ENCODE measurements at places on chromosomes 2 and 18.

- DNase-seq = no peak
Observed at GRCh38 chr2:238031751-238032150, 29.1 kb upstream of the SCLY start.

GRCh38 chr2:218709908-218710307 lies 727 bp upstream of the TTLL4 start:
- DNase-seq = no peak

- no peak for DNase-seq
Observed at GRCh38 chr2:187482796-187483195, 34.7 kb upstream of the CALCRL start.

GRCh38 chr18:5073026-5073944 lies 123.8 kb downstream of the AKAIN1 start:
- no peak for DNase-seq

GRCh38 chr2:20177556-20178248 lies 47.2 kb downstream of the SDC1 start:
- no peak for DNase-seq

- no peak for DNase-seq
Observed at GRCh38 chr2:142291969-142292368, 161.2 kb upstream of the LRP1B start.

DNA sequence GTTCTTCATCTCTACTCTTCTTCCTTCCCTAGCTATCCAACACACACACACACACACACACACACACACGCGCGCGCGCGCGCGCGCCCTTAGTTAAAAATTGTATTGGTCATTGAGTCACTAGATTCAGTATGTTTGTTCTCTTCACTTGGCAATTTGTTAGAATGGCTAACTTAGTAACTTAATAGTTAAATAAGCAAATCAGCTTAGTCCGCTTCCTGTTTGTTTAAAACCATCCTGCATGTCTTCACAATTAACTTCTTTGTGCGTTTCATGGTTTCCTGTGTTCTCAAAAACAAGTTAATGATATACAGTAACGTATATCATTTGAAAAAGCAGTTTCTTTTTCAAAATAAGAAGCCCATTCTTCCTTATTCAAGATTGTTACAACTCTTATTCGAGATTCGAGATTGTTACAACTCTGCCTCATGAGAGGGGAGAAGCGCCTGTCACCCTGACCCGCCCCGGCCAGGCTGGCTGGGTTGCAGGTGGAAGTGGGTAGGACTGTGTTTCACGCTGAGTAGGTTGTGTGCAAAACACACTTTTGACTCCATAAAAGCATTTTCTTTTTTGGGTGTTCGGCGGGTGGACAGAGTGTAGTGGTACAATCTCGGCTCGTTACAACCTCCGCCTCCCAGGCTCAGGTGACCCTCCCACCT lies 9.5 kb upstream of the CNNM3 start:
- DNase-seq = no peak

- no peak for DNase-seq
Observed at GRCh38 chr18:70078106-70078505, 127.4 kb downstream of the RTTN start.

- no peak for DNase-seq
Observed at GRCh38 chr2:85843543-85843942, 45.2 kb downstream of the ST3GAL5 start.

- no peak for DNase-seq
Observed at GRCh38 chr18:31162419-31162793, 250 bp downstream of the DSC1 start.

- DNase-seq = no peak
Observed at GRCh38 chr18:49529596-49529995, 32.3 kb upstream of the LIPG start.

DNA sequence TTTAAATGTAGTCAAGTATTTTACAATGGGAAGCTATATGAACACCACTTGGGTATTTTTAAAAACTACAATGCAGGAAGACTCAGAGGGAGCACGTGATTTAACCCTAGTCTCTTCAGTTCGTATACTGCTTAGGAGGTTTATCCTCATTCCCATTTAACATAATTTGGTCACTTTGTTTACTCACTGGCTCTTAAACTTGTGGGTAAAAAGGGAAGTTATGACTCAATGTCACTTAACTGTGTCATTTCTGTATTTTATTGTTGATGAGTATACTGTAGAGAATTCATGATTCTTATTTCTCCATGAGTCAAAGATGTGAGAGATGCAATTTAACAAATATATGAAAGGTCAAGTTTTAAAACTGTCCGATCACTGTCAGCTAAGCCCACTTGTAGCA lies 48.2 kb downstream of the SLC66A3 start:
- DNase-seq = no peak

DNA sequence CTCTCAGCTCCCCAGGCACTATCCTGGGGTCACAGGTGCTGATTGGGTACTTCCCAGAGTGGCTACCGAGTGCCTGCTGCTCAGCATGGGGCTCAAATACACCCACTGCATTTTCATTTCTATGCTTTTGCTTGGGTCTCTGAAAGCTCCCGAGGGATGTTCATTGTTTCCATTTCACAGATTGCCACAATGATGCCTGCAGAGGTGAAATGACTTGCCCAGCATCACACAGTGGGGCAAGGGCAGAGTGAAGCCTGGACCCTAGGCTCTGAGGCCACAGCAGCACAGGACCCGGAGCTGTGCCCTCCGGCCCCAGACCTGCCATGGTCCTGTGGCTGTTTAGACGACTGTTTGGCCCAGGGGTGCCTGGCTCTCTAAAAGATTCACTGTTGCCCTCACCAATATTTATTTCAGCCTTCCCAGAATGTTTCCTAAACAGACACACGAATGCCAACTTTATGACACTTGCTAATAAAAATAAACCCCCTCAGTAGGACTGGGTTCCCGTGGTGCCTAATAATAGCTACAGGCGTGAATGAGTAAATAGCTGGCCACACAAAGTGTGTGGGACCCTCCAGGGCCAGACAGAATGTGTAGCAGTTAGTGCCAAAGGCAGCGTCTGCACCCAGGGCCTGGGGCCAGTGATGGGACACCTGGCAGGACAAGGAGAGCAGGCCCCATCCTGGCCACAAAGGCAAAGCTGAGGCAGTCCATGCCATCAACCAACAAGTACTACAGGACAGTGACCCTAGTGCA lies 11.5 kb upstream of the ST8SIA5 start:
- no peak for DNase-seq

GRCh38 chr2:24618144-24618543 lies 127.1 kb downstream of the NCOA1 start:
- no peak for DNase-seq

- no peak for DNase-seq
Observed at GRCh38 chr2:198440833-198441232, 636.4 kb downstream of the PLCL1 start.

GRCh38 chr2:161418715-161419637 lies 2.9 kb downstream of the TBR1 start:
- no peak for DNase-seq

- DNase-seq = no peak
Observed at GRCh38 chr2:142502402-142502801, 371.6 kb upstream of the LRP1B start.

- DNase-seq = no peak
Observed at GRCh38 chr18:28113271-28114029, 63.5 kb downstream of the CDH2 start.

DNA sequence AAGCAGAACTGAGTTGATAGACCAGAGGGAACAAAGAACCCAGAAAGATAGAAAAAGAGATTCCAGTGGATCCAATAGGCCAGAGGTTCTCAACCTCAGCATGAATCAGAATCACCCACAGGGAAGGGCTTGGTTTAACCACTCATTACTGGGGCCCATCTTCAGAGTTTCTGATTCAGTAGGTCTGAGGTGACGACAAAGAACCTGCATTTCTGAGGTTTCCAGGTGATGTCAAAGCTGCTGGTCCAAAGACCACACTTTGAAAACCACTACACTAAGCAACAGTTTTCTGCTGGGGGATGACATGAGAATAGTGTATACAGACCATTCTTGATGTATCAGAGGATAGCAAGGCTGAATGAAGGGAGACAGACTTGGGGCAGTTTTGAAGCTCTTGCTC lies 296.9 kb upstream of the STON1 start:
- no peak for DNase-seq

All from cortex of kidney (tissue), 1 donor.